ENCODE measurements at places on chromosomes 7 and 10. TPM values are rescaled to one million over a fixed set of nuclear protein-coding genes. Genes with fewer than 3 reads are reported as not detected.

DNA sequence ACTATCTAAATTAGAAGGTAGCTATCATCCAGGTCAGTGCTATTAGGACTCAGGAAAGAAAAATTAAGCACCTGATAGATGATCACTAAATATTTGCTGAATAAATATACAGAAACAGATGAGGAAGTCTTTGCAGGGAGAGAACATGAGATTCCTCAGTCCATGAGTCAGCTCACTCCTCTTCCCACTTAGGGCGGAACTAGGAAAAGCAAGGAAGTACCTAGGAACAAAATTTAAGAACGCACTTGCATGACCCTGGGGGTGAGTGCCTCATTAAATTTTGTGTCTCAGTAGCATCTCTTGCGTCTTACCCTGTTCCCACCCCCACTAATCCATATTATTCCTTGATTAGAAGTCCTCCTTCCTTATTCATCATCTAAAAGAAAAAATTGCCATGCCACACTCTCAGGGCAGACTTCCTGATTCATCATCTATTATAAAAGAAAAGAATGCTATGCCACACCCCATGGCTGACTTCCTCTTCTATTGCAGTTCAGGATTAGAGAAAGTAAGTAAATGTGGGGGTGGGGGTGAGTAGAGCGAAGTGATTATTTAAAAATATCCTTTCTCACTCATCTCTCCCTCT lies 208.8 kb downstream of the THSD7A start:
- no peak for DNase-seq

DNA sequence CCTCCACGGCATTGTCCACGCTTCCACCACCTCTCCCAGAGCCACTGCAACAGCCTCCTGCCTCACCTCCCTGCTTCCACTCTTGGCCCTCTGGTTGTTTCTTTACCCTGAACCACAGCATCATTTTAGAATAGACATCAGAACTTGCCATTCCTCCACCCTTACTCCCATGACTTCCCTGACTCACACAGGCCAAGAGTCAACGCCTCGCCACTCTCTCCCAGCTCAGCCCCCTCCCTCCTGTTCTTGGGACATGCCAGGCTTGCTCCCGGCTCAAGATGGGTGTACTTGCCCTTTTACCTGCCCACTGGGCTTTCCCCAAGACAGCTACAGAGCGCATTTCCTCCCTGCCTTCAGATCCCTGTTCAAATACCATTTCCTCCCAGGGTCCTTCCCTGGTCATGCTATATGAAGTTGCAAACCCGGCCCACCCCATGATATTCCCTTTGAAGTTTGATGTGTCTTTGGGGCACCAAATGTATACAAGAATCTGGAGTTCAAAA lies 429.1 kb downstream of the RPS24 start:
- no peak for DNase-seq

GRCh38 chr10:45471059-45471458 lies 97.0 kb downstream of the ALOX5 start:
- no peak for DNase-seq

DNA sequence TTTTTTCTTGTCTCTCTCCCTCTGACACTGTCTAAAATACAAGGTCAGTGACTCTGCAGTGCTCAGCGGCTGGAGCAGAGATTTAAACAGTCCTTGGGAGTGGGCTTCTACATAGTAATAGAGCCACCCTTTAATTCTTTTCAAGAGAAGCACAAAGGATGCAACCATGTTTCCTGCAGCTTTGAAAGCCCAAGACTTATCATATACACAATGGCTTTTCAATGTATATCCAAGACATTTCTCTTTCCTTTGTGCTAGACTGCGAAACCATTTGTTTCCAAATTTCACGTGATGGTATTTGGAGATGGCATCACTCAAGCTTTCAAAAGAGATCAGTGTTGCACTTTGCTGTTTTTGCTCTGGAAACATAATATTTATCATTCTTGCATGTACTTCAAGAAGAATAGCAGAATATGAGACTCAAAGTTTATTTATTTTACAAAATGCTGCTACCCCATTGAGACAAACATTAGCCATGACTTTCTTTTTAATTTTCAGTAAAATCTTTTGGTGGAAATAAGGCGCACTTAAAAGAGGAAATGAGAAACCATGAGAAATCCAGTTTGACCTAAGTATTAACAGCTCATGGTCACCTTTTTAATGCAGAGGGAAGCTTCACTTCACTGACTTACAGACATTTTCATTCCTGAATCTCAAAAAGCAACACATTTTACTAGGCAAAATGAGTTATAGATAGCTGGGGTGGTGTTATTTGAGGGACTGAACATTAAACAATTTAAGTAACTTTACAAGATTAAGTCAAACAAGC lies 76.6 kb downstream of the SEMA3C start:
- no peak for DNase-seq

DNA sequence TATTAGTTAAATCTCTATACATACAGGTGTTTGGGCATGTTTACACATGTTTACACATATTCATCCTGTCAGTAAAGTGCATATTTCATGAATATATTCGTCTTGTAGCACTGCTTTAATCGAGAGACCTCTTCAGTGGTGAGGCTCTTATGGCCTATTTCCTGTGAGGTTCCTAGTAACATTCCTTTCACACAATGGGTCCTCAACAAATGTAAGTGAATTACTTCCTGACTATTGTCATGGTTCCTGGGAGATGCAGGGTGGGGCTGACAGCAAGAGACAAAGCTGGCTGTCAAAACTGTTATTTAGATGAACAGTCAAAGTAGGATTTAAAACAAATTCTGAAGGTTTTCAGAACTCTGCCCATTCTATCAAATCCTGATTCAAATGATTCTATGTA lies 12.4 kb upstream of the SEMA3A start:
- no peak for DNase-seq

GRCh38 chr7:2680792-2681490 lies 7.1 kb upstream of the AMZ1 start:
- peak; percentile 73 for DNase-seq

DNA sequence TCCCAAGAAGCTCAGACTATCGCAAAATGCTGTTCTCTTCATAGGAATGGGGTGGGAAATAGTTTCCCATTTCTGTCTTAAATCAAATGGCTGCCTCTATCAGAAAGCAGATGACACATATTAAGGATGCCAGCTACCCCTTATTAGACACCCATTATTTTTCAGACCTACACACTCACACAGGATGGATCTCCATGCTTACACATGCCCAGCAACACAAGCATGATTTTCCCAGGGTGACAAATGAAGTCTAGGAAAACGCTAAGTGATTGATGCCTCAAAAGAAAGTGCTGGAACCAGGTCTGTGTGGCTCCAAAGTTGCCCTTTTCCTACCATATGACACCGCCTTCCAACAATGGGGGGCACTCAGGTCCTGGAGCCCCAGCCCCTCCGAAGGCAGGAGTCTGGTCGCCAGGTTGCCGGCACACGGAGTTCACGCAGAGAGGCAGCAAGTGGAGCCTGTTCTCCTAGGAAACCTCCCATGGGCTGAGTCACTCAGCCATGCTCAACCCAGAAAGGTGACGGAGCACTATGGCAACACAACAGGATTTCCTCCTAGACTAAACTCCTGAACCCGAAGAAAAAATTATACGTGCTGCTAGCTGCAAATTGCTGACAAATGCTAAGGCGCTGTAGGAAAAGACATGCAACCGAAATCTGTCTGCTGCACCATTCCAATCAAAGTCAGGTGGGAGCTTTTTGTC lies 19.8 kb downstream of the VOPP1 start:
- no peak for DNase-seq

DNA sequence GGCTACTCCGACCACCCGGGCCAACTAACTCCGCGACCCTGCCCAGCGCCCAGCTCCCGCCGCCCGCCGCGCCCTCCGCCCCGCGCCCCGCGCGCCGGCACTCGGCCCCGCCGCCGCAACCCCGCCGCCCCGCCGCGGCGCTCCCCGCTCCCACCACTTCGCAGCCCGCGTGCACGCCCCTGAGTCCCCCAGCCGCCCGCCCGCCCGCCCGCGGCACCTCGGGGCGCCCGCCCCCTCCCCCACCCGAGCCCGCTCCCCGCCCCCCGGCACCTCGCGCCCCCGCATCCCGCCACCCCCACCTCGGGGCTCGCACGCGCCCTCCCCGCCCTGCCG lies 598 bp downstream of the JAZF1 start:
- no peak for DNase-seq

DNA sequence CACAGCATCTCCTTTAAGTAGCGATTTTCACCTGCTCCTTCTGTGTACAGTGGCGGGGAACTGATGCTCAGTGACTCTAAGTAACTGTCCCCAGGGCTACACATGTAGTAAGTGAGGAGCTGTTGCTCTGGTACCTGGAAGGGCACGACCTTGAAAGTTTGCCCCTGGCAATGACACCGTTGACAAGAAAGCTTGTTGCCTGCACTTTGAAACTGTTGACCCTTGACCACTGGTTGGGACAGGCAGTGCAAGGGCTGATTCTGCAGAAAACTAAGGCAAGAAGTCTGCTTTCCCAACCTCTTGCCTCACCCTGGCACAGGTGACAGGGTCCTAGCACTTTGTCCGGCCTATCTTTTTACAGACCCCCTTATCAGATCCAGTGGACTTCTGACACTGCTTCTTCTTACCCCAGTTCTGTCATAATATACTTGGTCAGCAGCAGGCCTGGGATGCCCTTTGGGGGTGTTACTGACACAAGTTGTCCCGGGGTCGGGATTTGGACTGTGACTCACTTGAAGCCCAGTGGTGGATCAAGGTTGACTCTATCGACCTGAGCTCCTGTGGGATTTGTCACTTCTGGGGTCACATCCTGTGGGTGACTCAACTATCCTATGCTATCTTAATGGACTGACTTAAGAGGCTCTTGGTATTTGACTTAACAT lies 5.8 kb downstream of the ACSL5 start:
- no peak for DNase-seq

DNA sequence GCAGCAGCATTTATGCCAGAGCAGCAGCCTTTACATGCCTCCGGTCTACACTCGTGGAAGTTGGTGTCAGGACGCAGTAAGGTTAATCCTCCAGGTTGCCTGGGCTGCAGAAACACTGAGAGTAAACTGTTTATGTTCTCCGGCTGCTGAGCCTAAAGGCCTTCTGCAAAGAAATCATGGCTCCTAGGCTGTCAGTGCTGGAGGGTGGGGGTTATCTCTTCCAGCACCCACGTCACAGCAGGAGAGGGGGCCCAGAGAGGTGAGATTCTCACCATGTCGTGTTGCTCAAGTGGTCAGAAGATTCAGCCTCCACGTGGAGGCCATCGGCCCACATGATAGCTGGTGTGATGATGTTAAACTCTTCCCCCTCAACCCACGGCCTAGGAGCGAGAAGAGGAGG lies 41.2 kb downstream of the COL13A1 start:
- no peak for DNase-seq

- DNase-seq = no peak
These were observed 319.0 kb downstream of the GLRX3 start for GRCh38 chr10:130455111-130455695.

Gene PHKG1
- total RNA-seq = not detected

Gene MMD2
- not detected for total RNA-seq

Gene PKD1L1
- total RNA-seq = 0.05 TPM

Gene CDK14
- total RNA-seq = 1.2 TPM

All from NCI-H460 (cell line).